ENCODE measurements at places on chromosomes 6 and 20.

GRCh38 chr6:31765910-31766794 is 3.7 kb downstream of the SAPCD1 start:
- no peak for DNase-seq

DNA sequence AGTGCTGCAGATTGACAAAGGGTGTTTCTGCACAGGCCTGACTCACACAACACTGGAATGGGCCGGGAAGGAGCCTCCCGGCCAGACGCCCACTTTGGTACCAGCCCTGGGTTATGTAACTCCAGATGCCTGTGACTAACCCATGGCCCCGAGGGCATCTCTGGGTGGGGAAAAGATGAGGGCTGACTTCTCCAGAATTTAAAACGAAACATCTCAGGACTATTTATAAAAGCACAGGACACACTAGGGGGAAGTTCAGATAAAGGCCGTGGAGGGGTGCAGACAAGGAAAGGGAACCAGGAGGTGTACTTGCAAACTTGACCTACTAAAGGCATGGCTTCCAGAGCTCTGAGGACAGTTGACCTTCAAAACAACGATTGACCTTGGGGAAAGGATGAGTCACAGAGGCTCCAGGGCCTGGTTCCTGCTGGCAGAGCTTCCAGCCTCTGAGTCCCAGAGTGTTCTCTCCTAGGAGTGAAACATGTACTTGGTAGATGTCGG is 196.9 kb downstream of the NFATC2 start:
- no peak for DNase-seq

DNA sequence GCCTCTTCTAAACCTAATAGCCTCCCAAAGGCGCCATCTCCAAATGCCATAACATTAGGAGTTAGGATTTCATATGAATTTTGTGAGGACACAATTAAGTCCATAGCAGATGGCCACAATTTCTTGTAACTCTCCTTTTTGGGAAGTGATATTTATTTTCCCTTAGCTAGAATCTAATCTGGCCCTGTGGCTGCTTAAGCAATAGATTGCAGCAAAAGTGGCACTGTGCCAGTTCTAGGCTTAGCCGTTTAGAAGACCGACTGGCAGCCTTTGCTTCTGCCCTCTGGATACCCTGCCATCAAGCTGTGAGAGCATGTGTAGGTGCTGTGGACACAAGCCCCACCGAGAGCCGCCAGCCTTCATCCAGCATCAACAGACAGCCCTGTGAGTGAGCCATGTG is 15.9 kb upstream of the ADGB start:
- DNase-seq = no peak

GRCh38 chr6:112469306-112469705 is 122.2 kb downstream of the RFPL4B start:
- DNase-seq = no peak

- no peak for DNase-seq
Measured at GRCh38 chr6:157494132-157494710, 113.2 kb downstream of the ZDHHC14 start.

GRCh38 chr6:143007646-143008045 is 53.0 kb upstream of the AIG1 start:
- no peak for DNase-seq

DNA sequence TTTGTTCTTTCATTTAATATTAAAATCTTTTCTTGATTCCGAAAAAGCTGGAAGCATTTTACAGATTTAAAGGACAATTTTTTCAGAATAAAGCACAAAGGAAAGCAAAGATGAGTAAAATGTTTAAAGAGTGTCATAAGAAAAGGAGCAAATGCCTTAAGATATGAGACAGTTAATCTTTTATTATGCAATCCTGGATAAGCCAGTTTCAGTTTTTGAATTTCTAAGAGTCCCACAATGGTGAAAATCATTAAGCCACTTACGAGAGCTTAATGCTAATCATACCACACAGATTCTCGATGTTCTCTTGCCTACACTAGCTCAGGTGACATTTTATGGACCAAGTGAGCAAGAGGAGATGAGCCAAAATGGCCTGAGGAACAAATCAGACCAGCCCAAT is 103.7 kb upstream of the RNF217 start:
- DNase-seq = no peak

DNA sequence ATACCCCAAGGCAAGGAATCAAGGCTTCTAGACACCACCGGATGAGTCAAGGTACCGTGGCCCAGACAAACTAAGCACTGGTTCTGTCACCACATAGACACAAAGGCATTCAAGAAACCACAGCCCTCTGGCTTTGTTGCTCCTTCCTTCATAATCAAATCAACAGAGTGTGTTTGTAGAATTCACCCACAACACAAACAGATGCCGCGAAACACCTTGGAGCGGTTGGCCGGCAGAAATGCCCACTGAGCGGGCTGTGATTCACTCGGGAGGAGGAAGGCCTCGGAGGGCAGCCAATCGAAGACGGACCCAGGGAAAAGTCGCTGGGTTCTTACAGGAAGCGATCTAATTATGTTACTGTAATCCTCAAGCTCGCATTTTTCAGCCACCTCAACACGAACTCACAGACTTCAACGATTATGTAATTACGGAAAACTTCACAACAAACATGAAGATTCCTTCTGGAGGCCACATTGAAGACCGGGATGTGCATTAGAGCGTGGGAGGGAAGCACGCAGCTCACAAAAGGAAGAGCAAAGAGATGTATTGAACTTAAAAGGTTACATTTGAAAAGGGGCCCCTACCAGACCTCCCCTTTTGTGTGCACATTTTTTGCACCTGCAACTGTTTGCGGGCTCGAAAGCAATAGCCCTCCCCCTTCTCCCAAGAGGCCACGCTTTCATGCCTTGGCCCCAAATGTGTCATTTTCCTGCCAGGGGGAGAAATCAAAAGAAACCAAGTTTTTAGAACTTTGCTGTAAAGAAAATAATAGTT is 184.7 kb upstream of the PREP start:
- DNase-seq = no peak

DNA sequence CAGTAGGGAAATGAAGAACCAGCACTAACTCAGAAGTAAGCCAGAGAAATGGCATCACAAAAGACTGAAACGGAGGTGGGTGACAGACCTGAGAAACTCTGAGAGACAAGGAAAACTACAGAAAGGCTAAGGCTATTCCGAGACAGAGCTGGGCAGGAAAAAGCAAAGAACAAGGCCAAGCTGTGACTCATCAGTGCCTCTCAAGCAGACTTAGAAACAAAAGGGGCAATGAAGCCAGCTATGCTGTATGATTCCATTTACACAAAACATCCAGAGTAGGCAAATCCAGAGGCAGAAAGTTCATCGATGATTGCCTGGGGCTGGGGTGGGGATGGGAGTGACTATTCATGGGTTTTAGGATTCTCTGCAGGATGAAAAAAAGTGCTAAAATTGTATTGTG is 50.0 kb downstream of the SLC23A2 start:
- DNase-seq = no peak

DNA sequence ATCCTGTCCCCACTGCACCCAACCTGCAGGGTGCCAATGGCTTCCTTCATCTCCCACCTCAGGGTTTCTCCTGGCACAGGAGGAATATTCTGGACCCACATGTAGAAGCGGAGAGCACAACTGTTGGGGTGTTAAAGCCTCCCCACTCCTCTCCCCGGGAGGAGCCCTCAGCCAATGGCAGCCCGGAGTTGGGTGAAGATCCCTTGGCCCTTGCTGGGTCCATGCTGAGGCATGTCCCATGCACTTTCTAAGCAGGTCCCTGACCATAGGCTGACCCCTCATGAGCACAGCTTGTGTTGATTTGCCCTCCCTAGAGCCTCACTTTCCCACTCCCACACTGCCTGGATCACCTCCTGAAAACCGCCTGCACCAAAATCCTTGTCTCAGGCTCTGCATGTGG is 97.2 kb upstream of the PMEPA1 start:
- DNase-seq = no peak

- DNase-seq = no peak
Measured at GRCh38 chr6:128276311-128276710, 244.1 kb downstream of the PTPRK start.

DNA sequence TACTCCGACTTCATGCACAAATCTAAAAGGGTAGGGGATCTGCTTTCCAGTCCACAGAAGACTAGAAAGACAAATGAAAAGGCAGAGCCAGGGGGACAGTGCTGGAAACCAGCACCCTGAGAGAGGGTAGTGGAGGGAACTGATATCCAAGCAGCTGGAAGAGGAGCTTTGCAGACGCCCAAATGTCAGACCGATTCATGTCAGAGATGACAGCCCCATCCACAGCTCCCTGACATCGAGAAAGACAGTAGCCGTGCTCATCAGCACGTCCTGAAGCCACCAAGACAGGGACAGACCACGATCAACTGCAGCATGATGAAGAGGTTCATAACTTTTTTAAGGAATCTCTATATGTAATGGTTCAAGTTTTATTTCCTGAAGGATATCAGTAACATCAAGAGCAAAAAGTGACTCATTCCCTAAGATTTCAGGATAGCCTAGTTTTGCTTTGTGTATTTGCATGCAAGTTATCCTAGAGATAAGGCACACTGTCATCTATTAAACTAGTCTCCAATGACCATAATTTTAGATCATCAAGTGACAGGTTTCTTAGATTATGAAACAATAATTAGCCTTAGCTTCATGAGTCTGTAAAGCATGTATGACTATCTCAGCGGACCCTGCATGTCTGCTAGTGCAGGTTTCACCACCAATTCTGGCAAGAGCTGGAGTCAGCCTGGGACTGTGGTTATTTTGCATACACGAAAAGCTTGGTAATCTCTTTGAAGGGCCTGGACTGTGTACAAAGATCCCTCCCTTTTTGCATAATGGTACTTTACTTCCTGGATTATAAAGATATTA is 43.0 kb downstream of the PRDM1 start:
- DNase-seq = no peak

DNA sequence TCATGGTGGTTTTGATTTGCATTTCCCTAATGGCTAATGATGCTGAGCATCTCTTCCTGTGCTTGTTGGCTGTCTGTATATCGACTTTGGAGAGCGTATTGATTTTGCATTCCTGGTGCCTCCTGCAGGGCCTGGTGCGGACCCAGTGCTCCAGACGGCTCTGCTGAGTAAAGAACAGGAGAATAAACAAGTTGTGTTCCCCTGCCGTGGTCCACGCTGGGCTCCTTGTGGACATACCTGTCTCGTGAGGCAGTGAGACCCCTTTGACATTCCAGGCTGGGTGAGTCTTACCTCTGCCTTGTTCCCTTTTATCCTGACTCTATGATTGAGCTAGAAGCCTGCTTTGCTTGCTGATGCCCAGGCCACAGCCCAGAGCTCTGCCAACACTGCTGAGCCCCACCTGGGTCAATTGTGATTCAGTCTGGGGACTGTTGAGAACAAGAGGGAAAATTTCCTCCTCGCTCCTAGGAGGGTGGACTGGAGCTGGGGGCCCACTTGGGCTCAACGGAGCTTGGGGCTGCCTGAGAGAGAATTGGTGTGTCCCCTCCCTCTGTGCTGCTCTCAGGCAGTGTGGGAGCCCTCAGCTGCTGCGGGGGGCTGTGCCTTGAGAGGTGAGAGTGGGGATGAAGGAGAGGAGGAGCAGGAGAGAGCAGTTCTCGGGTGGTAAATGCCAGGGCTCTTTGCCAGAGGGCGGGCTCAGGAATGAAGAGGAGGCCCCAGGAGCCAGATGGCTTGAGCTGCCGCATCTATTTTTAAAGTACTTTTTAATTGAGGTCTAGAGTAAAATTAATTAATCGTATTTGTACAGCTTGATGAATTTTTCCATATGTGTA is 43.7 kb upstream of the PMEPA1 start:
- DNase-seq = no peak

GRCh38 chr6:84772428-84773132 is 8.2 kb upstream of the TBX18 start:
- DNase-seq = no peak

- no peak for DNase-seq
Measured at GRCh38 chr6:44475417-44475778, 87.9 kb downstream of the CDC5L start.

- peak; percentile 71 for DNase-seq
Measured at GRCh38 chr20:31560094-31560745, 44.9 kb upstream of the ID1 start.

DNA sequence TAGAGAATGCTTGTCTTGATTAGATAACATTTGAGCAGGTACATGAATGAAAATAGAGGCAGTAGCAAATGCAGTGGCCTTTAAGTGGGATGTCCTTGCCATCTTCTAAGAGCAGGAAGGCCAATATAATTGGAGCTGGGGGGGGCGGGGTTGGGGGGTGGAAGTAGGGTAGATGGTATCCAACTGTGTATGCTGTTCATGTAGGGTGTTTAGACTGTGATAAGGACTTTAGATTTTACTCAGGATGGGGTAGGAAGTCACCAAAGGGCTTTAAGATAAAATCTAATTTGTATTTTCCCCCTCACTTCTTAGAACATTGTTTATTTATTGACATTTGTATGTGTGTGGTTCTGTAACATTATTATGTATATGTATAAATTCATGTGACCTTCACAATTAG is 12.0 kb downstream of the TAB2 start:
- DNase-seq = no peak

DNA sequence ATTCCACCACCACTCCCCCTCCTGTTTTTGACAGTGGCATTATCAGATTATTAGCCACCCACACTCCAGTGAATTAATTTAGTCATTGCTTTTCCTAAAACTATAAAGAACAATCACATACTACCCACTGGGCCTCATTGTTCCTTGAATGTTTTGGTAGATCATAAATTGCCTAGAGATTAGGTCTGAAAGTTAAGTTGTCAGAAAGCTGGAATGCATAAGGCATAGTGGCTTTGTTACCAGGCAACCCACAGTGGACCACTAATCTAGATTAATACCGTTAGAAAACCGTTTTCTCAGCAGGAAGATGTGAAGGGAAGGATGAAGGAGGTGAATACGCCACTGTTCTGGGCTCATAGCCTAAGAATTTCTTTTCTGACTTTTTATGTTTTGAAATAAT is 75.6 kb downstream of the SAMD3 start:
- no peak for DNase-seq

- no peak for DNase-seq
Measured at GRCh38 chr20:39016041-39016440, 53.9 kb downstream of the DHX35 start.

- DNase-seq = no peak
Measured at GRCh38 chr6:98458708-98459107, 375.7 kb upstream of the POU3F2 start.

GRCh38 chr20:2349801-2350200 is 30.9 kb upstream of the TGM6 start:
- no peak for DNase-seq

GRCh38 chr6:90087106-90087833 is 193.0 kb downstream of the GJA10 start:
- DNase-seq = no peak

DNA sequence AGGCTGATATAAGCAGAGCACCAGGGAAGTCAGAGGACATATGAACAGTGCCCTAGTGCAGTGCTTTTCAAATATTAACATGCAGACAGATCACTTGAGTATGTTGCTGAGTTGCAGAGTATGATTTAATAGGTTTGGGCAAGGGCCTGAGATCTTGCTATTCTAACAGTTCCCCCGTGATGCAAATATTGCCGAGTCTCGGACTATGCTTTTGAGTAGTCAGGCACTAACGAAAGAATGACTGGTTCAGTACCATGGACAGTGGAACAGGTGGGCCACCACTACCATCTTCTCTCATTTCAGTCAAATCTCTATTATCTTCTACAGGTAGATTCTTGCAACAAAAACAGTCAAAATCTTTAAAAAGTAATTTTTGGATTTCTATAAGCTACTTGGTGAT is 3.7 kb upstream of the TMEM200A start:
- no peak for DNase-seq

- DNase-seq = no peak
Measured at GRCh38 chr6:135465307-135465706, 32.2 kb downstream of the AHI1 start.

GRCh38 chr6:159739341-159739740 is 12.0 kb downstream of the WTAP start:
- no peak for DNase-seq

- DNase-seq = no peak
Measured at GRCh38 chr6:161242113-161242512, 31.7 kb downstream of the AGPAT4 start.
